Stimulated activated CD4-positive, alpha-beta T cell treated with anti-CD3 and anti-CD28 coated beads, Interleukin-2, amount 100 ng/mL, for 4 hours (primary cell): ENCODE measurements at places on chromosomes 3 and 15.

DNA sequence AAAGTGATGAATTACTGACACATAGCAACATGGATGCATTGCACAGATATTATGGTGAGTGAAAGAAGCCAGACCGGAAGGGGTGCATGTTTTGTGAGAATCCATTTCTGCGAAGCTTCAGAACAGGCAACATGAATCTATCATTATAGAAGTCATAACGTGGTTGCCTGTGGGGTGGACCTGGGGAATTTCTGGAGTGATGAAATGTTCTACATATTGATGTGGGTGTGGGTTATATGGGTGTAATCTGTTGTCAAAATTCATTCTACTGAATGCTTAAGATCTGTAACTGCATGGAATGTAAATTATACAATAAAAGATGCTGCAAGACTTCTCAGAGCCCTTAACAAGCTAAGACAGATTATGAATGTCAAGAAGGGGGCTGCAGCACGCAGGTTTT lies 25.2 kb upstream of the TSPAN3 start:
- no peak for DNase-seq

DNA sequence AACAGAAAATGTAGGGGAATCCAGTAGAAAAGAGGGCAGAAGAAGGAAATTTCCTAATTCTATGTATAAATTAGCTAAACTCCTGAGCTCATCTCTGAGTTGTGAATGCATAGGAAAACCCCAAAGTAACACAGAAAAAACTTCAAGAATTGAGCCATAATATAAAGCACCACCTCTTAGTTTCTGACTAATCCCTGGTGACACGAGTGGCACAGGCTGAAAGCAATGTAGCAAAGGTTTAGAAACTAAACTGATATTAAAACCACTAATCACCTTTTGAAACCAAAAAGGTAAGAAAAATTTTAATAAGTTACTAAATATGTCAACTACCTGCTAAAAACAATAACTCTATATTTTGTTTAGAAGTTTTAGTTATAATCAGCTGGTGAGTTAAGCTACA lies 255.6 kb upstream of the NECTIN3 start:
- no peak for DNase-seq

DNA sequence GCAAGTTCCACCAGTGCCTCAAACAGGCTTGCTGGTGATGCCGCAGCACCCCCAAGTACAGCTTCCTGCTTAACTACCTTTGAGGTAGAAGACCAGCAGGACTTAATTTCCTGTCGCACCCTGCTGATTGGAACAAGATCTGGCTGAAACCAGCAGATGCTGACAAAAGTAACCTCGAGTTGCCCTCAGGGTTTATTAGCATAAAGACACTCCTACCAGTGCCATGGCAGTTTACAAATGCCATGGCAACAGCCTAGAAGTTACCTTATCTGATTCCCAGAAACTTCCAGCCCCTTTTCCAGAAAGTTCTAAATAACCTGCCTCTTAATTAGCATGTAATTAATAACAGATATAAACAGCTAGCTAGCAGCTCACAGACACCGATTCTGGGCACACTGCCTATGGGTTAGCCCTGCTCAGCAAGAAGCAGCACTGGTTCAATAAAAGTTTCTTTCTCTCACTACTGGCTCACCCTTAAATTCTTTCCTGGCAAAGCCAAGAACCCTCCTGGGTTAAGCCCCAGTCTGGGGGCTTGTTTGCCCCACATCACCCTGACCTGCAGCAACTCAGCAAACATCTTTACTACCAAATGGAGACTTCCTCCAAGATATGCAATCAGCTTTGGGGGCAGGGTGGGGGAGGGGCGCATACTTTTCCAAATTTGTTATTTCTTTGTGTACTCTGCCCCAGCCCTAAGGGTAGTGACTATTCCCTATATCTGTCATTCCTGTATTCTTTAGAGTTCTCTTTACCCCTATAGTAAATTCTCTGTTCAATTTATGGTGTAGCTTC lies 54.2 kb downstream of the MAP4 start:
- no peak for DNase-seq

GRCh38 chr3:14519406-14519805 lies 20.7 kb downstream of the GRIP2 start:
- no peak for DNase-seq

- DNase-seq: no peak
These were observed 451.3 kb downstream of the NTRK3 start for GRCh38 chr15:87805117-87805820.

DNA sequence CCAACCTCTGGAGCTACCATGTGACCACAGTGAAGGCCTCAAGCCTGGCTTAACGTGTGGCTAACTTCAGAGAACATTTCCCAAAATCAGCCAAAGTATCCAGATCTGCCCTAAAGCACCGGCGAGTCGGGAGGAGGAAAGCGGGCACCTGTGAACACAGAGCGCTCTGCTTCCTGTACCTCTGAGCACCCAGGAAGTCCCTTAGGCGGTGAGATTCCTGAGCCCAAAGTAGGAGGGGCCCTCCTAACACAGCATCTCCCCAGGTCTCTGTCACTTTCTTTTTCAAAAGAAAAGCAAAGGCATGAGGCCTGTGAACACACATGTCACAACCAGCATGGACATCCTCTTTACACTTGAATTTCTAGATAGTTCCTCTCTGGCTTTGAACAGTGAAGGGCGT lies 944 bp upstream of the EIF4E3 start:
- DNase-seq: peak; percentile 44

- DNase-seq: no peak
These were observed 52.5 kb downstream of the FOXP1 start for GRCh38 chr3:71530903-71531530.

GRCh38 chr3:36709281-36709680 lies 55.1 kb downstream of the DCLK3 start:
- no peak for DNase-seq

GRCh38 chr3:105526360-105527111 lies 159.8 kb downstream of the ALCAM start:
- DNase-seq: no peak

GRCh38 chr3:126130981-126131745 lies 47.2 kb upstream of the SLC41A3 start:
- DNase-seq: no peak

- no peak for DNase-seq
These were observed 83.4 kb downstream of the CD200R1L start for GRCh38 chr3:112763258-112763657.

DNA sequence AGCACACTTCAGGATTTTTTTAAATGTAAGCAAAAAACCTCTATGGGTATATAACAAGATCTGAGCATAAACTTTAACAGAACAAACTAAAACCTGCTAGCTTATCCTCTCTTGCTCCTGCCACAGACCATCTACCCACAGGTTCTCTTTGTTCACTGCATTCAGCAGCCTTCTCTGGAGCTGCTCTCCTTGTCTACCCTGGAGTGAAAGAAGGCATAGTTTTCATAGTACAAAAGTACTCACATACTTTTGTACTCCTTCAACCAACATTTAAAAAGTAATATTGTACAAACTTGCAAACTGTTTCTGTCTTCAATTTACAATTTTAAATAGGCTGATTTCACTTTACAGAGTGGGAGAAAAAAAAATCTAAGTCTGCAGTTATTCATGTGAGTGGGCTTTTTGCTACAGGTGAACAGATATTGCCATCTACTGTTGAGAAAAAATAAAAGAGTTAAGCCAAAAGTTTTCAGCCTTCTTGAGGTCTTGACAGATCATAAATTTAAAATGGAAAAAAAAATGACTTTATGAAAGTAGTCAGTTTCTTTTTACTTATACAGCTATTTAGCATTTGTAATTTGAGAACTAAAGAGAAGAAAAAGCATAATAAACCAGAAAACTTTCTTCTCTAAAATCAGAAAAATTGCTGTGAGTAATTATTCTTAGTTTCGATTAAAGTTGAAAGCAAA lies 20.4 kb downstream of the TERC start:
- no peak for DNase-seq

GRCh38 chr15:55709458-55709857 lies 33.5 kb downstream of the PRTG start:
- DNase-seq: no peak
